ENCODE measurements at places on chromosomes 6 and 20. TPM values are rescaled to one million over a fixed set of nuclear protein-coding genes. Genes with fewer than 3 reads are reported as not detected.

- no peaks in the 10 kb centered on the region for H3K36me3 ChIP-seq
- no peak overlapping the region for H3K4me3 ChIP-seq
- H3K27ac ChIP-seq: no peak overlapping the region
Observed at GRCh38 chr20:32052778-32053362, 828 bp downstream of the HCK start.

- H3K27me3 ChIP-seq: no peaks in the 10 kb centered on the region
- no peak overlapping the region for H3K27ac ChIP-seq
- DNase-seq: no peak
- H3K4me3 ChIP-seq: no peak overlapping the region
- peaks cover 8% of the 10 kb centered on the region for H3K4me1 ChIP-seq
Observed at GRCh38 chr6:110652520-110652919, 162.7 kb downstream of the CDK19 start.

- no peaks in the 10 kb centered on the region for H3K4me1 ChIP-seq
- no peak overlapping the region for H3K4me3 ChIP-seq
- no peak for DNase-seq
- H3K27me3 ChIP-seq: no peaks in the 10 kb centered on the region
- no peaks in the 10 kb centered on the region for H3K36me3 ChIP-seq
Observed at GRCh38 chr20:50814438-50815161, 19.7 kb downstream of the BCAS4 start.

RIMS1 gene
- polyA plus RNA-seq: not detected

DNA sequence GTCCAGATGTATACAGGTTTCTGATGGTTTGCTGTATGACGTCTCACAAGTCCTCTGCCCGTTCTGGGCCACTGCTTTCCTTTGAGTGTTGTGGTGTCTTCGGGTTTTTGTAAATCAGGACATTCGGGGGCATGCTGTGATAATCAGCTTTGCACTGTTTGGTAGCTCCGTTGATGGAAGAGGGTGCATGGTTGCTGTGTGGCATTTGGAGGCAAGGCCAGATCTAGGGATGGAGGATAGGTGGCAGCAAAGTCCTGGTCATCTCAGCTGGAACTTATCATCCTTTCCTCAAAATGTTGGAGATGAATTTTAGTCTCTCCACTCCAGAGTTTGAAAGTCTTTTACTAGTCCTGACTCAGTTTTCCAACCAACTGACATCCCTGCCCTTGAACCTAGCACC, 91.0 kb downstream of the SCP2D1 start:
- H3K27ac ChIP-seq: no peak overlapping the region
- no peaks in the 10 kb centered on the region for H3K36me3 ChIP-seq
- H3K27me3 ChIP-seq: no peaks in the 10 kb centered on the region
- DNase-seq: no peak
- H3K4me1 ChIP-seq: no peaks in the 10 kb centered on the region

SLC17A2 gene
- not detected for polyA plus RNA-seq

GRCh38 chr6:32796848-32797776, 19.7 kb downstream of the HLA-DOB start:
- H3K4me1 ChIP-seq: peaks cover 5% of the 10 kb centered on the region
- peak; percentile 45 for DNase-seq
- H3K27me3 ChIP-seq: peaks cover 9% of the 10 kb centered on the region
- H3K4me3 ChIP-seq: peak overlapping the region; percentile 53

DNA sequence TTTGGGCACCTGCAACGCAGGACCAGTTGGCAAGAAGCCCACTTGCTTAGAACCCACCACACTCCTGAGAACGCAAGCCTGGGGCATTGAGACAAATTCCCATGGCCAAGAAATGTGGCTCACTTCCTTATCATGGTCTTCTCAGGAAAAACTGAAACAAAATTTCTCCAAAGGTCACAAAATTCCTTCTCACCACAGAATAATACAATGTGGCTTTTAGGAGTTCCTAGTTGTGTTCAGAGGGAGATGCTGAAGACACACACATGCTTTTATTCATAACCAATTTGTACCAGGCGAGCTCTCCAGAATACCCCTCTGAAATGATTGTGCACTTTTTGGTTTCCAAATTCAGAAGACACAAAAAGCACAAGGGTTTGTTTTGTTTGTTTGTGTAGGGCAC, 31.6 kb downstream of the ADTRP start:
- H3K36me3 ChIP-seq: peaks cover 5% of the 10 kb centered on the region
- no peaks in the 10 kb centered on the region for H3K4me1 ChIP-seq
- DNase-seq: no peak
- H3K27ac ChIP-seq: no peak overlapping the region
- H3K4me3 ChIP-seq: no peak overlapping the region
- H3K27me3 ChIP-seq: no peaks in the 10 kb centered on the region

WFDC5 gene
- polyA plus RNA-seq: 2.4 TPM

VWA7 gene
- polyA plus RNA-seq: 0.47 TPM

DNA sequence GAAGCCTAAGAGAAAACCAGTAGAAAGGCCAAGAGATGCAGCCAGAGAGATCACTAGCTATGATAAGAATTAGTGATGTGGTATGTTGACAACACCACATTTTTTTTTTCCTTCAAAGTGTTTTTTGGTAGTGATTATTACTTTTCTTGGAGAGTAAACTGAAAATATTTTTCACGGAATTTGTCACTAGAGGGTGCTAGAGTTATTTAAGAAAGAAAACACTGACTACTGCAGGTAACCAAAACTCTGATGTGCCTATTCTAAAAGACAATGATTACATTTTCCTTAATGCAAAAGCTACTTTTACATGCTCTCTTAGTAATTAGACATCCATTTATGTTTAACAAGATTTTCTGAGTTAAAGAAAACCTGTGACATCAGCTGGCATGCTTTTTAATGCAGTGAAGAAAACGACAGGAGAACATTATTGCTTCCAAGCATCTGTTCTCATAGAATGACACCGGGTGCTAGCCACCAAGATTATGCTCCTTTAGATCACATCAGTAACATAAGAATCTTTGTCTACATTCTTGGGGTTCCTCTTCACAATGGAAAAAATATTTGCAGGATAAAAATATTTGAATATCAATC, 28.8 kb downstream of the RWDD2A start:
- DNase-seq: no peak
- H3K4me1 ChIP-seq: no peaks in the 10 kb centered on the region
- H3K36me3 ChIP-seq: no peaks in the 10 kb centered on the region

DNA sequence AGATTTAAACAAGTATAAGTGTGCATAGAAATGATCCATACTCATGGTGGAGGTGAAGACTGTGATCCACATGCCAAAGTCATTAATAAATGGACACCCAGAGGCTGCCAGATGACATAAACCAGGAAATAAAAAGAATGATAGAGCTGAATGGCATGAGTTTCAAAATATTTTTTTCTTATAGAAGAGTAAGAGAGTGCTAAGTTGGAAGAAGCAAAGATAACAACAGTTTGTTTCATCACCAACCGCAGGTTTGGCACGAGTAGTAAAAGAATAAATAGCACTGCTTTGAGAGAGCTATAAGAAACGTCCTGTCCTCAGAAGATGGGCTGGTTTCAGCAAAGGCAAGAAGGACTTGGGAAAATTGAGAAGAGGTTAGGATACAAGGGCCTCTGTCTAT, 246.9 kb downstream of the UBE3D start:
- H3K27me3 ChIP-seq: no peaks in the 10 kb centered on the region
- H3K4me3 ChIP-seq: no peak overlapping the region
- DNase-seq: no peak
- no peaks in the 10 kb centered on the region for H3K36me3 ChIP-seq
- no peak overlapping the region for H3K27ac ChIP-seq

GRCh38 chr20:33370291-33370690, 31.0 kb downstream of the CDK5RAP1 start:
- no peaks in the 10 kb centered on the region for H3K27me3 ChIP-seq
- no peak overlapping the region for H3K27ac ChIP-seq
- no peak for DNase-seq
- no peak overlapping the region for H3K4me3 ChIP-seq
- H3K4me1 ChIP-seq: peaks cover 20% of the 10 kb centered on the region
- peaks cover 17% of the 10 kb centered on the region for H3K36me3 ChIP-seq

DNA sequence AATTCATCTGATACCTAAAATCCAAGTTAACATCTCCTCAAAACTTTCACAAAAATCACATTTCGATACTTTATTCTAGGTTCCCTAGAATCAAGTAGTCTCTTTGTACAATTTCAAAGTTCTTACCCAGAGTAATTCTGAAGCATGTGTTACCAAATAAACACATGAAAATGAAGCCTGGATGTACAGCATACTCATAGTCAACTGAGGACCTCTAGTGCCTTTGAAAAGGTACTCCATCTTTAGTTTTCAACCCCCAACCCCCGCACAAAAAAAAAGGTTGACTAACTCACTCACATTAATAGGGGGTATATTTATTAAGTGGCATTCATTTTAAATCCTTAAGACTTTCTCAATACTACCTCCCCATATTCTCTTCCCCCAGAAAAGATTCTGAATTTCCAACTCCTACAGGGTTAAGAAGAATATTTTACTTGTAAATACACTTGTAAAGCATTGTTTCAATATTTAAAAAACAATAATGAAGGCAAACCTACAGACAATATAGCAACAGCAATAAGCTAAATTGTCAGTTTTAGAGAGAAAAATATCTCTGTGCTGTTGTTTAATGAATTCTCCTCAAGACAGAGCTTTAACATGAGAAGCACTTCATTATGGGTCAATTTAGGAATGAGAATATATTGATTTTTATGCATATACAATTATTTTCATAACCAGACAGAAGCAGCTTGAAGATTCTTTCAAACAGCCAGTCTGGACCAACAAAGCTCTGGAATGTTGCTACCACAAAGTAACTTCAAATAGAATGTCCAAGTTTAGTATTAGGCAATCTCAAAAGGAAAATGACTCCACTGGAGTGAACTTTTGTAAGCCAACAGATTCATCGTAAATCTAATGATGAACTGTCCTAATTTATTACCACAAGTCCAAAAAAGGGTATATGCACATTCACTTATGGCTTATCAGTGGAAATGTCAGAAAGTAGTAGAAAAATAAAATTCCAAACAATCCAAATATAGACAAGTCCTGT, 3.3 kb downstream of the PLN start:
- H3K27ac ChIP-seq: no peak overlapping the region
- H3K27me3 ChIP-seq: no peaks in the 10 kb centered on the region
- H3K4me1 ChIP-seq: no peaks in the 10 kb centered on the region
- no peak for DNase-seq
- no peaks in the 10 kb centered on the region for H3K36me3 ChIP-seq

FLRT3 gene
- 69.7 TPM for polyA plus RNA-seq

DNA sequence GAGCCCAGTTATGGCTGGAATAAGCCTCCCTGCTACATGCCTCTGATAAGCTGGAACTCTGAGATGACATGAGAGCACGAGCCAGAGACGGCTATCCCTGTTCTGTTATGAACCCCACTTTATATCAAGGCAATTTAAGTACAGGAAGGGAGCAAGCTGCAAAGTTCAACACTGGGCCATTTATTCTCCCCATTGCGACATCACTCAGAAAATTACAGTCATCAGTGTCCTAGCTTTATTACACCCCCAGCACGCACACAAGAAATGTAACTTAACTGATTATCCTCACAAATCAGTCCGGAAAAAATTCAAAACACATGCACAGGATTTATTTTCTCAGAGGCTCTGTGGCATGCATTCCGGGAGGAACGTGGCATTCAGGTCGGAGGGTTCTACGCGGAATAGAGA, 125.3 kb upstream of the SLC2A12 start:
- peaks cover 17% of the 10 kb centered on the region for H3K4me1 ChIP-seq
- no peaks in the 10 kb centered on the region for H3K27me3 ChIP-seq
- H3K36me3 ChIP-seq: peaks cover 11% of the 10 kb centered on the region

GRCh38 chr6:3136292-3137011, 17.9 kb downstream of the BPHL start:
- H3K36me3 ChIP-seq: peaks cover 20% of the 10 kb centered on the region
- H3K4me1 ChIP-seq: peaks cover 14% of the 10 kb centered on the region
- no peak overlapping the region for H3K4me3 ChIP-seq
- no peak for DNase-seq

GRCh38 chr6:167683028-167683862, 143.5 kb upstream of the AFDN start:
- peaks cover 18% of the 10 kb centered on the region for H3K27me3 ChIP-seq
- no peaks in the 10 kb centered on the region for H3K4me1 ChIP-seq
- no peaks in the 10 kb centered on the region for H3K36me3 ChIP-seq

- H3K27me3 ChIP-seq: peaks cover 7% of the 10 kb centered on the region
- no peaks in the 10 kb centered on the region for H3K4me1 ChIP-seq
- no peak overlapping the region for H3K27ac ChIP-seq
- no peak for DNase-seq
- no peak overlapping the region for H3K4me3 ChIP-seq
- no peaks in the 10 kb centered on the region for H3K36me3 ChIP-seq
Observed at GRCh38 chr20:34246126-34246626, 5.0 kb downstream of the ASIP start.

BANF2 gene
- polyA plus RNA-seq: not detected

- no peaks in the 10 kb centered on the region for H3K27me3 ChIP-seq
- DNase-seq: no peak
- no peak overlapping the region for H3K27ac ChIP-seq
- H3K4me1 ChIP-seq: no peaks in the 10 kb centered on the region
- H3K4me3 ChIP-seq: no peak overlapping the region
- H3K36me3 ChIP-seq: no peaks in the 10 kb centered on the region
Observed at GRCh38 chr20:20904501-20904831, 192.0 kb upstream of the RALGAPA2 start.

- no peaks in the 10 kb centered on the region for H3K36me3 ChIP-seq
- no peak for DNase-seq
- peaks cover 16% of the 10 kb centered on the region for H3K27me3 ChIP-seq
- no peak overlapping the region for H3K27ac ChIP-seq
- H3K4me3 ChIP-seq: no peak overlapping the region
Observed at GRCh38 chr20:45822857-45823256, 4.3 kb downstream of the TNNC2 start.

DNA sequence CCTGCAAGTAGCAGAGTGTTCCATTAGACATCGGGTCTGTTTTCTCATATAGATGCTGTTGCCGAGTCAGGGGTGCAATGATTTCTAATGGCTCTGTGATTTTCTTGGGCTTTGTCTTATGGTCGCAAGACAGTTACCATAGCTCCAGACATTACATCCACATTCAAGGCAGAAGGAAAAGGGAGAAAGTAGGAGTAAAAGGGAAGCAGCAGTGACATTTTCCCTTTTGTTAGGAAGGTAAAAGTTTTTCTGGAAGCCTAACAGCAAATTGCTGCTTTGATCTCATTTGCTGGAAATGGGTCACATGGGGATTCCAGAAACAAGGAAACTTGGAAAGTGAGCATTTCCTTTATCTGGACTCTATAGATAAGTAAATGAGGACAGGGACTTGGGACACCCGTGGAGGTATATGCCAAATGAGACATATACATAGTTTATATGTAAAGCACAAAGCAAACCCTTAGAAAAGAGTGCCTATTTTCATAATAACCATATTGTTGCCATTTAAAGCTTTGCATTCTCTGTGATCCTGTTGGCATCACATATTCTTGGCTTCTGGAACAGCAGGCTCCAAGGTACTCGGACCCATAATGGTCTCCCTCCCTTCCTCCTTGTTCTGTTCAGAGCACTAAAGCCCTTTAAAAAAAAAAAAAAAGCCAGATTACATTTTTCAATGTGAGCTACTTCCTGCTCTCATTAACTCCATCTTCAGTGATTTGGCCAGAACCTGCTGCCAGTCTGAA, at the start of gene C20orf202:
C20orf202 (plus strand) TSS at position 693 of the 743 bp plus-strand sequence. CDS start 132 bp downstream, outside the sequence.
- peaks cover 7% of the 10 kb centered on the region for H3K27me3 ChIP-seq
- DNase-seq: no peak
- no peaks in the 10 kb centered on the region for H3K36me3 ChIP-seq
- H3K4me1 ChIP-seq: no peaks in the 10 kb centered on the region
- no peak within 1 kb of the TSS for H3K4me3 ChIP-seq

GRCh38 chr6:73644030-73644429, 9.8 kb downstream of the SLC17A5 start:
- H3K27ac ChIP-seq: no peak overlapping the region
- H3K36me3 ChIP-seq: no peaks in the 10 kb centered on the region
- no peak for DNase-seq
- no peak overlapping the region for H3K4me3 ChIP-seq
- H3K4me1 ChIP-seq: peaks cover 3% of the 10 kb centered on the region

All from keratinocyte (primary cell).